H1 (cell line): ENCODE measurements at places on chromosomes 6 and 20. TPM values are rescaled to one million over a fixed set of nuclear protein-coding genes. Genes with fewer than 3 reads are reported as not detected.

The ZNF391 gene
- 12.4 and 13.0 TPM in 2 replicates for total RNA-seq

The CALHM4 gene
- total RNA-seq: not detected in 2 replicates

The PARD6B gene
- 27.3 and 34.1 TPM in 2 replicates for total RNA-seq

The COL19A1 gene
- not detected in 2 replicates for total RNA-seq

The HLA-DRB1 gene
- total RNA-seq: 5.1 and 6.7 TPM in 2 replicates

The LY86 gene
- not detected in 2 replicates for total RNA-seq

DNA sequence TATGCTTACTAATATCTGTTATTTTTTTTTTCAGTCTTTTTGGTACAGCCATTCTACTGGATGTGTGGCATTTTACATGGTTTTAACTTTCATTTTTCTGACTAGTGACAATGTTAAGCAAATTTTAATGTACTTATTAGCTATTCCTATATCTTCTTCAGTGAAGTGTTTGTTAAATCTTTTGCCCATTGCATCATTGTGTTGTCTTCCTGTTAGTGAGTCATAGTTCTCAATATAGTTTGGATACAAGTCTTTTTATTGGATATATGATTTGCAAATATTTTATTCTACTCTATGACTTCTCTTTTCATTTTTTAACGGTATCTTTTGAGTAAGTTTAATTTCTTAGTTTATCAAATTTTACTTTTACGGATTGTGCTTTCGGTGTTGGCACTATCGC lies 519.4 kb downstream of the CDKAL1 start:
- DNase-seq: no peak

GRCh38 chr6:163180874-163181541 lies 233.5 kb upstream of the QKI start:
- DNase-seq: peak; percentile 46

GRCh38 chr6:140183881-140184280 lies 809.4 kb upstream of the CITED2 start:
- no peak for DNase-seq

DNA sequence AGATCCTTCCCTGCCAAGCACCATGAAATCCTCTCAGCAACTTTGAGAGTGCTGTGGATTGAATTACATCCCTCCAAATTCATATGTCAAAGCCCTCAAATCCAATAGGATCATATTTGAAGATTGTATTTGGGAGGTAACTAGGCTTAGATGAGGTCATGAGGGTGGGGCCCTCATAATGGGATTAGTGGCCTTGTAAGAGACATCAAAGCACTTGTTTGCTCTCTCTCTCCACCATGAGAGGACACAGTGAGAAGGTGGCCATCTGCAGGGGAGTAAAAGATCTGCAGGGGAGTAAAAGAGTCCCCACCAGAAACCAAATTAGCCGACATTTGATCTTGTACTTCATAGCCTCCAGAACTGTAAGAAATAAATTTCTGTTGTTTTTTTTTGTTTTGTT lies 298.2 kb downstream of the SAMD5 start:
- DNase-seq: no peak

- no peak for DNase-seq
Observed at GRCh38 chr20:54479138-54479906, 3.9 kb downstream of the DOK5 start.

GRCh38 chr6:1232578-1232977 lies 79.3 kb upstream of the FOXQ1 start:
- no peak for DNase-seq

GRCh38 chr6:26034905-26035304 lies 52.3 kb upstream of the HFE start:
- no peak for DNase-seq

DNA sequence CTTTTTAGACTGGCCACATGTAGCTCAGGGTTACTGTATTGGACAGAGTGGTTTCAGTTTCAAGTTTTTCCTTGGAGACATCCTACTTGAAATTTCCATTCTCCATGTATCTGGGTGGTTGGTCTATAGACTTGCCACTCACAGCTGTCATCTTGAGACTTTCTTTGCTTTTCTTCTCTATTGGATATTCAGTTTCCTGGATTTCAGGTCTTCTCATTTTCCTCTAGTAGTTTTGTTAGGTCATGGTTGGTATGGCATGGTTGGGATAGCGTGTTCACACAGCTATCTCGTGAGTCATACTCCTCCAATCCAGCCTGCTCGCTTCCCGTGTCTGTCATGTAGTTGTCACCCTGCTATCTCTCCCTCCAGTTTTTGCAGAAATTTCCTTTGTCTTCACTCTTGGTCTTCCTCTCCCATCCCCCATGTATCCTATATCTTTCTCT lies 48.3 kb downstream of the PTPN1 start:
- no peak for DNase-seq

GRCh38 chr20:7085467-7085866 lies 318.0 kb downstream of the BMP2 start:
- DNase-seq: no peak

DNA sequence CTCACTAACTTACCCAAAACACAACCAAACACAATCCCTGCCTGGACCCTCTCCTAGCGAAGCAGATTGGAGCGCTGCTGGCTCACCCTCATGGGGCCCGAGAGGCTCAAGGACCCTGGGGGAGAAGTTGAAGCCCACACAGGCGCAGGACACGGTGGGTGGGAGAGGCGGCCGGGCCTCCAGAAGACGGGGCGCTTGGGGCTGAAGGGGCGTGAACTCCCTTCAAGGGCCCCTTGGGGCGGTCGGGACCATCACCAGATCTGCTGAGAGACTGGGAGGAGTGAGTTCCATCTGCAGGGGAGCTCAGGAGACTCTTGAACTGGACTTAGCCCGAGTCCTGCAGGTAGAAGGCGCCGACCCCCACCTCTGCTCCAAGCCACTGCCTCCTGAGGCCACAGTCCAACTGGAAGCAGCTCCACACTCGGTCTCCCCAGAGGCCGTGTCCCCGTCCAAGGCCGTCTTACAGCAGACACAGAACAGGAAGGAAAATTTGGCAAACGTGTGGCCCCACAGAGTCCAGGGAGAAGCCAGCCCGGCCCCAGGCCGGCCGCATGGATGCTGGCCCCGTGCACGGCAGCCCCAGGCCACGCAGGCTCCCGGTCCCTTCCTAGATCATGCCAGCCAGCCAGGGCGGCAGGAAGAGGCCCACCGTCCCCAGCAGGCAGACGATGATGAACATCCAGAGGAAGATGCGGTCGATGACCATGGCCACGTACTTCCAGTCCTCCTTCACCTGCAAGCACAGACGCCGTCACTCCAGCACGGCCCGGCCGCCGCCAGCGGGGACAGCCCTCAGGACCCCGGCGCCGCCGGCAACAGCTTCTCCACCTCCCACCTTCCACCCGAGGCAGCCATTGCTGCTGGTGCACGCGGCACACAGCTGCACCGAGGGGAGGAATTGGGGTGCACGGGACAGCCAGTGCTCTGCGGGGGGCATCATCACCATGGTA lies 14.7 kb downstream of the CHRNA4 start:
- DNase-seq: no peak

DNA sequence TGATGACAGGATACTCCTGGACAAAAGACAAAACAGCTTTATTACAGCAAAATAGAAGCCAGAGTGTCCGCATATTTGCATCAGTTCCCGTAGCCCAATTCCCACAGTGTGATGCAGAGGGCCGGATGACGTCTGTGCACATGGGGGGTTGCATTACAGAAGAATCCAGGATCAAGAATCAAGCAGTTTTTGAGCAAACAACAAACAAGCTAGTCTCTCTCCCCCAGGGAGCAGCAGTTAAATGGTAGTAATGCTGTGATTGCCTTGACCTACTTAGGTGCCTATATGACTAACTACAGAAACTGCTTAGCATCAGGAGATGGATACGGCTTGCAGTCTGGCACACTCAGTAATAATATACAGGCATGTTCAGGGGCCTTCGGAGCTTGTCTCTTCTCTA lies 3.2 kb upstream of the SDHAF4 start:
- no peak for DNase-seq

- DNase-seq: no peak
Observed at GRCh38 chr20:46291401-46291800, 16.9 kb downstream of the CDH22 start.

GRCh38 chr6:30626484-30627366 lies at the start of gene ATAT1:
ATAT1 (plus strand) TSS chr6:30626874.
- DNase-seq: peak; percentile 96

DNA sequence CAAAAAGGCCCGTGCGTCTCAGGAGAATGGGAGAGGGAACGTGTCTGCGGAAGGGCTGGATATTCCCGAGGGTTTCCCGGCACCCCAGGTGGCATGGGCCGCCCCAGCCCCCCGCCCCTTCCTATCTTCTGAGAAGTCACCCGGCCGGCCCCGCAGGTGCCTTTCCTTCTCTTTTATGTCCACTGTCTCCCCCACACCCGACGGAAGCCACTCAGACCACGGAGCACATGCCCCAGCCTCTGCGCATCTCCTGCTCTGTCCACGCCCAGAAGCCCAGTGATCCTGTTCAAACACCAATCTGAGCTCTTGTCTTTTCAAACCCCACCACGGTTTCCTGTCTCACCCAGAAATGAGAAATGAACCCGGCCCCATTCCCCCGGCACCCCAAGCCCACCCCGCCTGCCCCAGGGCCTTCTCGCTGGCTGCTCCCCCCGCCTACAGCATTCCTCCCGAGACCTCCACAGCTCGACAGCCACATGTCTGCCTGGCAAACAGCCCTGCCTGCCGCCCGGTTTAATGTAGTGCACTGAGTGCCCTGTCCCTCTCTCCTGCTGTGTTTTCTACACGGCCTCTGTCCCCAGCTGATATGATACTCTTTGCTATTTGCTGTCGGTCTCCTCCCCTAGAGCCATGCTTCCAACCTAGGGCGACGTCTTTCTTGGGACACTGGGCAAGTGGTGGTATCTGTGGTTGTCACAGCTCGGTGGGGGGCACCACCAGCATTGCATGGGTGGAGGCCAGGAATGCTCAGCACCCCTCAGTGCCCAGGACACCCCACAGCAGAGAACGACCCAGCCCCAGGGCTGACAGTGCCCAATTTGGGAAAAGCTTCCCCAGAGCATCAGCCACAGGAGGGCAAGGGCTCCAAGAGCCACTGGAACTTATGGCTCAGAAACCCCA lies 182.7 kb downstream of the TAF4 start:
- DNase-seq: no peak

DNA sequence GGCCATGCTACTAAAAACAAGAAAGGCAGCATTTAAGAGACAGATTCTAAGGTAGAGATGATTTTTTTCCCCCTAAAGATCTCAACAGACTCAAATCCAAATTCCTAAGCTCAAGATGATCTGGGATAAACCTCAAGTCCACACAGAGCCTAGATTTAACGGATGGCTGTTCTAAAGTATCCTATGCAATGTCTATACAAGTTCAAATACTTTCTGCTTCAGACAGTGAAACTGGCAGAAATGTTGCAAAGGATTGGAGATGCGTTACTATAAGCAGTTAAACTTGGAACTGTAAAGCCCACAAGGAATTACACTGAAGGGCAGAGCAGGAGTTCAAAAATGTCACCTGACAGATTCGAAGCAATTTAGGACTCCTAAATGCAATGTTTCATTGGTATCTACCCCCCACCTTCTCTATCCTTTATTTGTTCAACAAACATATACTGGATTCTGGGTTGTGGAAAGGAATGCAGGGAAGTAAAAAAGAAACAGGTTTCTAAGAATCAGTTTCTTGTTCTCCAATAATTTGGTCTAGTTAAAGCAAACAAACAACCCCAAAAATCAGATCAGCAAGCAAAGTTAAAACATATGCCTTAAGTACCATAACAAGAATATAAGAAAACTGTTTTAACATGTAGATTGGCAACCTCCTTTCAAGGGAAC lies 1.6 kb downstream of the DNAAF9 start:
- DNase-seq: no peak

GRCh38 chr20:36548006-36548315 lies 6.6 kb downstream of the MYL9 start:
- DNase-seq: peak; percentile 85

DNA sequence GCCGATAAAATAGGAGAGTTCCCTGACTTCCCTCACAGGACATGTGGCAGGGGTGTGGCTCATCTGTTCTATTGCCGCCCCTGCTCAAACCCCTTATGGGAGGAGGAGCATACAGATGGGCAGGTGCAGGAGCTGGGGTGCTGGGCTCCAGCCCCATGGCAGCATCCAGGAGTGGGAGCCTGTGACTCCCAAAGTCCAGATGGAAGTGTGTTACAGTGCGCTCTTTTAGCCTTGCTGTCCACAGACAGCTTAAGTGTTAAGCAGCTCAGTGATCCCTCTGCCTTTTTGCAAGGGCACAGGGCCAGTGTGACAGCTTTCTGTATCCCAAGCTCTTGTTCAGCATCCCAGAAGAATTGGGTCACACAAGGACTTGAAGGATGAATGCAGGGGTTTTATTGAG lies 212.3 kb upstream of the MYLIP start:
- no peak for DNase-seq
